ENCODE measurements at places on chromosomes 1 and 21.

GRCh38 chr21:43853851-43854772 lies 10.9 kb upstream of the AGPAT3 start:
- no peak for DNase-seq

GRCh38 chr1:116853680-116854402 lies 55.9 kb upstream of the PTGFRN start:
- no peak for DNase-seq

DNA sequence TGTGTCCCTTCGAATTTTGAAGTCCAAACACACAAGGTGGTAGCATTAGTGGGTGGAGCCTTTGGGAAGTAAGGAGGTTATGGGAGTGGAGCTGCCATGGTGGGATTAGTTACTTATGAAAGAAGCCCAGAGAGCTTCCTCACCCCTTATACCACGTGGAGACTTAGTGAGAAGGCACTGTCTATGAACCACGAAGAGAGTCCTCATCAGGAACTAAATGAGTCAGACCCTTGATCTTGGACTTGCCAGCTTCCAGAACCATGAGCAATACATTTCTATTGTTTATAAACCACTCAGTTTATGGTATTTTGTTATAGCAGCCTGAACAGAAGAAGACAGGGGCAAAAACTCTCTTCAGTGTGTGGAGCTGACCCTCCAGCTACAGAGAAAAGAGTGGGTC lies 259.3 kb upstream of the AJAP1 start:
- DNase-seq: no peak

DNA sequence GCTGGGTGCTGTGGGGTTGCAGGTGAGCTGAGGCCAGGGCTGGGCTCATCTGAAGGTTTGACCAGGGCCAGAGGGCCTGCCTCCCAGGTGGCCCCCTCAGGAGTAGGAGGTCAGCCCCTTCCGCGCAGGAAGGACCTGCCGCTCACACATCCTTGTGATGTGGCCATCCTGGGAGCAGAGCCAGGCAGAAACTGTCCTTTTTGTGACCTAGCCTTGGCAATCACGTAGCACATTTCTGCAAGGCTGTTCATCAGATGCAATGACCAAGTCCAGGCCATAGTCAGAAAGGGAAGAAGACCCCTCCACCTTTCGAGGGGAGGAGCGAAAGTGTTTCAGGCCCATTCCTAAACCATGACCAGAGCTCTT lies 55.5 kb upstream of the TRAPPC10 start:
- DNase-seq: no peak

DNA sequence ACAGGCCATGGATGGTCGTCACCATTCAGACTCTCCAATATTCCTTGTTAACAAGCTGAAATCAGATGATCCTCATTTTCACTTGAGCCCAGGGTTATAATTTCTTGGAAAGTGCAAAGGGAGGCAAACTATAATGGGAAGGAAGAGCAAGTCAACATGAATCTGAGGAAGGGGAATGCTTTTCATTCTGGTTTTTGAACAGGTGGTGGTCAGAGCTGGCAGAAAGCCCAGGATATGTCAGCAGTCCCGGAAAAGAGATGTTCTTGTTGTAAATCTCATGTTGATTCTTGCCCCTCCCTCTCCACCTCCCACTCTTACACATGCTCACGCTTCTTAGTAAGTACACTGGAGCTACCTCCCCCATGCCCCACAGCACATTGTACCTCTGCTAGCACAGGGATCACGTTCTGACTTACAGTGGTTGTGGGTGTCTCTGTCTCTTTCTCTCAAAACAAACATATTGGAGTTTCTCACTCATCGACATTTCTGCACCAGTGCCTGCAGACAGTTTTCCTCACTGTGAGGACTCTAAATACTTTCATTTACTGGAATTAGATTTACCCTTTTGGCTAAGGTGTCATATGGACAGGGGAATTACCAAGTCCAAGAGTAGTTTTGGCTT lies 77.6 kb downstream of the XCL2 start:
- DNase-seq: no peak

- DNase-seq: no peak
Observed at GRCh38 chr1:86773341-86774288, 69.2 kb downstream of the SH3GLB1 start.

GRCh38 chr1:22143065-22144033 lies at the start of gene WNT4:
Gene WNT4 (minus strand): TSS chr1:22143097. CDS start chr1:22142922, 175 bp downstream.
- no peak for DNase-seq

- DNase-seq: no peak
Observed at GRCh38 chr1:71222668-71223067, 141.8 kb upstream of the ZRANB2 start.

- DNase-seq: no peak
Observed at GRCh38 chr1:178945763-178946266, 74.9 kb upstream of the ANGPTL1 start.

GRCh38 chr21:24988941-24989340 lies 618.3 kb downstream of the MRPL39 start:
- no peak for DNase-seq

- DNase-seq: peak; percentile 27
Observed at GRCh38 chr1:48610628-48611542, 138.9 kb upstream of the SPATA6 start.

- no peak for DNase-seq
Observed at GRCh38 chr21:37711286-37711829, 204.9 kb downstream of the KCNJ6 start.

DNA sequence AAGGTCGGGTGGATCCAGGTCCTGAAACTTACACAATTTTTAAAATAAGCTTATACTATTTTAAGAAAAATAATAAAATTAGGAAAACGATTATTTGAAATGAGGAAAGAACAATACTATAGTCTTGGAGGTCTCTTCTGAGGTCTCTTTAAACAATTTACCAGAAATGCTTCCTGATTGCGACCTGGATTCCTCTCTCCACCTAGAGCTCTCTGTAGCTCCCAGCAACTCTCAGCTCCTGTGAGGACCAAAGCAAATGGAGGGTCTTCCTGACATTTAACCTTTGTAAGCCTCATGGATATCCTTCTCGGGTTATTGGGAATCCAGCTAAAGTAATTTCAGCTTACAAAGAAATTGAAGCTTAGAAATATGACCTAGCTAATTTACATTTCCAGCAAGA lies 886 bp downstream of the BTBD8 start:
- no peak for DNase-seq

- DNase-seq: no peak
Observed at GRCh38 chr1:41913014-41913413, 5.7 kb downstream of the HIVEP3 start.

- peak; percentile 6 for DNase-seq
Observed at GRCh38 chr1:41540886-41541591, 56.6 kb upstream of the EDN2 start.

DNA sequence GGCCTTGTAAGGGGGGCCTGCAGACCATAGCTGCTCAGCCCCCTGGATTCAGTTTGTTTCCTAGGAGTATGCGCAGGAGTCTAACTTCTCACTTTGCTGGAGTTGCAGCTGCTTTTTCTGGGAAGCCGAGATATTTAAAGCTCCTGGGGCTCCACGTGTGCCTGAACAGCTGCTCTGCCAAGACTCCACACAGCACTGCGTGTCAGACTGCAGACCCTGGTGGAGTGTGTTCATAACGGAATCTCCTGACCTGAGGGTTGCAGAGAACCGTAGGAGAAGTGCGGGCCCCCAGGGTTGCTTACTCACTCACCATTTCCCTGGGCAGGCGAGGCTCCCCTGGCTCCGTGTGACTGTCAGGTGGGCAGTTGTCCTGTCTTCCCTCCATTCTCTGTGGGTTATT lies 474.3 kb upstream of the TMPRSS15 start:
- DNase-seq: no peak

- peak; percentile 49 for DNase-seq
Observed at GRCh38 chr1:24986372-24986965, 56.4 kb upstream of the RUNX3 start.

DNA sequence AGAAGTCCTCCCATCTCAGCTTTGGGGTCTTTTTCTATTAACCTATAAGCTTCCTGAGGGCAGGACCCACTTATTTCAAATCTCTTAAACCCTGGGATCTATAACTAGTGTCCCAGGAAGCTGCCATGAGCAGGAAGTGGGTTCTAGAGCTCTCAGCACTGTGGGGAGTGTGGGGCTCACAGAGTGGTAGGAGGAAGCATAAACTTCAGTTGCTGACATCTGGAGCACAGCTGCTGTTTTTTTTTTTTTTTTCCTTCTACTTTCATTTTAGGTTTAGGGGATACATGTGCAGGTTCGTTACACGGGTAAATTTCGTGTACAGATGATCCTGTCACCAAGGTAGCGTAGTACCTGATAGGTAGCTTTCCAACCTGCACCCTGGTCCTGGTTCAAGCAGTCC lies 59.3 kb downstream of the AK4 start:
- no peak for DNase-seq

GRCh38 chr1:225347123-225347683 lies 80.6 kb downstream of the LBR start:
- DNase-seq: no peak

- DNase-seq: no peak
Observed at GRCh38 chr21:43716376-43717165, 2.4 kb upstream of the PDXK start.

DNA sequence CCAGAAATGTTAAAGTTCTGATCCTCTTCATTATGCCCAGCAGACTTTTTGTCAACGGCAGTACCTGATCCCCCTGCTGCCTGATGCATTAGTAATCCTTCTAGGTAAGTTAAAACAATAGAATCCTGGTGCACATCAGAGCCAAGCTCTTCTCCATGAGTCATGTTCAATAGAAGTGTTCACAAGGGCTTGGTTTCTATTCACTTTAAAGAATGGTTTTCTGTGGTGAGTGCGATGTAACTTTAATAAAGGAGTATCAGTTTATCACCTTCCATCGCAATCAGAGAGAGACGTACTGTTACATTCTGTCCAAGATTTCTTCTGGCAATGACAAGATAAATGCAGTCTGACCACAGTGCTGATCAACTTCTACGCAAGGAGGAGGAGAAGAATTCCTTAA lies 96.8 kb downstream of the NRIP1 start:
- DNase-seq: no peak

DNA sequence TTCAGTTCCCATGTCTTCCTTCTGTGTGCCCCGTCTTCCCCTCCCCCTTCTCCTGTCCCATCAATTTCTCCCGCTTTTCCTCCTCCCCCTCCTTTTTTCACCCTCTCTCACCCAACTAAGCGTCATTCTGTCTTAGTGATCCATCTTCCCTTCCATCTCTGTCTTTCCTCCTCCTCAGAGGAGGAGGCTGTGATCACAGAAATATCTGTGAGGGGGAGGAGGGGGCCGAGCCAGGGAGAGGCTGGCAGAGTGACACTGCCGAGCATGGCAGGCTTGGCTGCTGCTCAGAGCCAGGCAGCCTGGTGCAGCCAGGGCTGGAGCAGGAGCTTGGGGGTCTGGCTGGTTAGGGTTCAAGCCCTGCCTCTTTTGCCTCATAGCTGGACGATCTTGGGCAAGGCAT lies 7.6 kb downstream of the HTR6 start:
- DNase-seq: no peak

DNA sequence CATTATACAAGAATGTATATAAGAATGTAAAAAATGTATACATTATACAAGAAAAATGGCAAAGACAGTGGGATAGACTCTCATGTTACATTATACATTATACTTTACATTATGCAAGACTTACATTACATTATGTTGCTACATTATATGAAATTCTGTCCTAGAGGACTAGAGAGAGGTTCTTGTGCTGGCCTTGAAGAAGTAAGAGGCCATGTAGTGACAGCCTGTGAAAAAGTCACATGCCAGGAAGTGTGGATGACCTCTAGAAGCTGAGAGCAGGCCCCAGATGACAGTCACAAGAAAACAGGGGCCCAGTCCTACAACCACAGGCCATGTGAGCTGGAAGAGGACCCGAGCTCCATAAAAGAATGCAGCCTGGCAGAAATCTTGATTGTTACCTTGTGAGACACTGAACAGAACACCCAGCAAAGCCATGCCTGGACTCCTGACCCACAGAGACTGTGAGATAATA lies 30.5 kb upstream of the AHCYL1 start:
- DNase-seq: no peak

GRCh38 chr1:177307771-177308170 lies 137.0 kb downstream of the BRINP2 start:
- no peak for DNase-seq

- DNase-seq: no peak
Observed at GRCh38 chr1:150152182-150152536, 2.4 kb downstream of the PLEKHO1 start.

GRCh38 chr21:27196651-27197050 lies 229.8 kb upstream of the ADAMTS5 start:
- DNase-seq: no peak

DNA sequence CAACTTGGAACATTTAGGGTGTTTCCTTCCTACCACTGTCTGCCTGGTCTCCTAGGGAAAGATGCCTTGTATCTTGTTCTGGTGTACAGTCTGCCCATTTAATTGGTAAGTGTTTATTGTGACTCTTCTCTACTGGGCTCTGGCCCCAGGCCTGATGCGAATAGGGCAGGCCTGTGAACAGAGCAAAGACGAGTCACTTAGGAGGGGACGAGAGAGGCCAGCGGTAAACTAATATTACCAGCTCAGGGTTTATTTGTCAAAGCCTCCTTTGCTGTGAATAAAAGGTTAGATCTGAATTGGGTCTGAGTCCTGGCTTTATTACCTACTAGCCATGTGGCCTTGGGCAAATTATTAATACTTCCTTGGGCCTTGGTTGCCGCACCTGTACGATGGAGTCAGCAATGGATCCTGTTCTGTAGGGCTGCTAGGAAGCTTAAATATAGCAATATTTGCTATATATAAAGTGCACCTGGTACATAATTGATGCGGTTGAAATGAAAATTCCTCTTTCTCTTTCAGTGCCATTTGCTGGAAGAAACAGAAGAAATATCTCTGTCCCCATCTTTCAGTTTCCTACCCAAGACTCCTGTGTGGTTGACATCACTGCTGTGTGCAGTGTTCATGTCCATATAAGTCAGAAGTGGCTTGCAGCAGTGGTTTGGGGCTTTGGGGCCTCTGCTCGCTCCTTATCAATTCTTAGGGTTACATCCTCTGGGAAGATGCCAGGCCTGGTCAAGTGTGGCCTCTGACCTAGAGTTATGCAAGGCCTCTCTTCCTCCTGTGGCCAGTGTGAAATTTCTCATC lies 32.4 kb downstream of the MAPKAPK2 start:
- DNase-seq: no peak

DNA sequence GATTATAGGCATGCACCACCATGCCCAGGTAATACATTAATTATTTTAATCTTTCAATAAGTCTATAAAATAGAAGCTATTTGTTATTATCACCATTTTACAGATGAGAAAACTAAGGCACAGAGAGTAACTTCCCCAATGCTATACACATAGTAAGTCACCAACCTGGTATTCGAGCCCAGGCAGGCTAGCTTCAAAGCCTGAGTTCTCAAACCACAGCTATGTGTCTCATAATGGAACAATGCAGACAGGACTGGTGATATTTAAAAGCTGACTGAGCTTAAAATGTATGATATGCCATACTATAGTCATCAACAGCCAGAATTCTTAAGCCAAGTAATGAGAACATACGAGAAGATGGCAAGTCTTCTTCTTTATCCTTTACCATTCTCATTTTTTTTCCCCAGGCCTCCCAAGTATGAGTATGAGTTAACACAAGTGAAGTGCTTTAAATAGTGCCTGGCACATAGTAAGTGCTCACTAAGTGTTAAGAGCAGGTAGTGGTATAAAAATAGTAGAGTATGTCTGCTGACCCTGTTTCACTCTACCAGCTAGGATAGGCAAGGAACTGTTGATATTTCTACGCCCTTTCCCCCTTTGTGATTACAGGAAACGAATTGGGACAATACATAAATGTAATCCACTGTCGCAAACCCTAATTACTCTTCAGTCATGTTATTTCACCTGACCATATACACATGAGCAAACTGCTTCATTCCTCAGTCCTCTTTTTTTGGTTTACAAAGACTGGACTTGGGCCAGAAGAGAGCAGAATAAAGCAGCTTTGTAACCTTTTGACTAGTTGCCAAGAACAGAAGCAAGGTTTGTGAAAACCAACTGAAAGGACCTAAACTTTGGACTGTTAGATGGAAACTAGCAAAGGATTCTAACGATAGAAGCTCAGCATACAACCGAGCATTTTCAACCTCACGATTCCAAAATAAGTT lies 9.5 kb downstream of the EYA3 start:
- no peak for DNase-seq

Data from posterior cingulate gyrus (tissue), 11 donors.